Choroid plexus epithelial cell (primary cell): ENCODE measurements at places on chromosomes 2 and 18.

GRCh38 chr2:113240915-113241911, 37.5 kb downstream of the PAX8 start:
- DNase-seq, result peak; percentile 95

- DNase-seq, result no peak
These were observed 488.9 kb downstream of the RNF144A start for GRCh38 chr2:7405861-7406715.

DNA sequence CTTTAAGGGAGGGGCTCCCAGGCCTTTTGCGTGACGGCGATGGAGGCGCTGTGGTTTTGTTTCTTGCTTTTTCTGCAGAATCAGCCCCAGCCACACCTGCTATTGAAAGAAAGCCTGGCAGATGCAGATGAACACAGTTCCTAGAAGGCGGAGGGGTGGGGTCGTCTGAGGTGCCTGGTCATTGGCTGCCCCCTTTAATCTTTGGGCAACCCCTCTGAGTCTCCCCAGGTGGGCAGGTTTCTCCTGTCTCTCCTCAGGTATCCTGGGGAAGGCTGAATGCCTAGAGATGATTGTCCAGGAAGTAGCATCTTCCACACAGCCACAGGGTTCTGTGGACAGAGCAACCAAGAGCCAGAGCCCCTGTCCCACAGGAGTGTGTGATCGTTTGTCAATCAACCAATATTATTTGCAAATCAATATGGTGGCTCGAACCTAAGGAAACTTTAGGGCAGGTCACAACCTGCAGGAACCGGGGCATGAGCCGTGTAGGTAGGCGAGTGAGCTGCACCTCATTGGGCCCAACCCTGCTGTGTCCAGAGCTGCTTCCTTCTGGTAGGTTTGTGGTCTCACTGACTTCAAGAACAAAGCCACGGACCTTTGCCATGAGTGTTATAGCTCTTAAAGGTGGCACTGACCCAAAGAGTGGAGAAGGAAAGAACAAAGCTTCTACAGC, 104.3 kb downstream of the NDUFA10 start:
- no peak for DNase-seq

GRCh38 chr2:181051861-181052522, 71.6 kb downstream of the UBE2E3 start:
- no peak for DNase-seq

DNA sequence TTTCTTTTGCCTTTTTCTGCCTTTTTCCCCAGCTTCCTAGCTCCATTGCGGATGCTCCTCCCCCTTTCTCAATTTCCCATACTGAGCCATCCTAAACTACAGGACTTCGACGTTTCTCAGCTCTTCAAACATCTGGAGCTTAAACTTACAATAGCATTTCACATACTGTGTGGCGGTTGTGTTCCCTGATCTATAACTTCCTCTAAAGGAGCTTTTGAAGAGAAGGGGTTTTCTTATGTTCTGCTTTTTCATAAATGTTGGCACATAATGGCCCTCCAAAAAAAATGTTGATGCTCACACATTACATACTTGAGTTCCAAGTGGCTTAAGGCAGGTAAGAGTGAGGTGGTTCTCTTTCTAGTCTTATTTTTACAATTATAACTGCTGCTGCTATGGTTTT, 87.4 kb downstream of the RNF144A start:
- DNase-seq, result no peak

DNA sequence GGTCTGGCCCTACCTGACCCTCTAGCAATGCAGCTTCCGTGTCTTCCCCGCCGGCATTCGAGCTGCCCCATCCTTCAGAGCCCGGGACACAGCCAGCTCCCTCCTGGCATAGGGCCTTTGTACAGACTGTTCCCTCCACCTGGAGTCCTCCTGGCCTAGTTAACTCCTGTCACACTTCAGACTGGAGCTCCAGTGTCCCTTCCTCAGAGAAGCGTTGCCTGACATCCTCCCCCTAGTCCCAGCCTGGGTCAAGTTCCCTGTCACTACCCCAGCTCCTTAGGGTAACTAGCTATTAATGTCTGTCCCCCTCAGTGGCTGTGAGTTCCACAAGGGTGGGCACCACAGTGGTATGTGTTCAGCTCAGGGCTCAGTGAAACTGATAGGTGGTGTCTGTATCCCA, 45.5 kb upstream of the LOXHD1 start:
- no peak for DNase-seq

DNA sequence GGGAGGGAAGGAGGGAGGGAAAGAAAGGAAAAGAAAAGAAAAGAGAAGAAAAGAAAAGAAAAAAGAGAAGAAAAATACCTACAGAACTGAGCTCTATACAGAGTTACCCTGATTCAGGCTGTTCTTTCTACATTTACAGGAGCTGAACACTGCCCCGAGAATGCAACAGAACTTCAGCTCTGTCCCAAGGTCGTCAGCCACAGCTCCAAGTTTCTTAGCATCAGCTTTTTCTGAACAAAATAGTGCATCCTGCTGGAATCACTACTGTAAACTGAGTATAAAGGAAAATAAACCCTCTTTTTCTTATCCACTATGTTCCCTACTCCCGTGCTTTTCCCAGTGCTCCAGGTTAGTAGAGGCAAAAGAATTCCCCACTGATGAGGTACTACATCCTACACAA, 4.7 kb upstream of the PPP4R1 start:
- DNase-seq, result peak; percentile 49

GRCh38 chr18:39057423-39058064, 1491.9 kb upstream of the CELF4 start:
- DNase-seq, result peak; percentile 17

DNA sequence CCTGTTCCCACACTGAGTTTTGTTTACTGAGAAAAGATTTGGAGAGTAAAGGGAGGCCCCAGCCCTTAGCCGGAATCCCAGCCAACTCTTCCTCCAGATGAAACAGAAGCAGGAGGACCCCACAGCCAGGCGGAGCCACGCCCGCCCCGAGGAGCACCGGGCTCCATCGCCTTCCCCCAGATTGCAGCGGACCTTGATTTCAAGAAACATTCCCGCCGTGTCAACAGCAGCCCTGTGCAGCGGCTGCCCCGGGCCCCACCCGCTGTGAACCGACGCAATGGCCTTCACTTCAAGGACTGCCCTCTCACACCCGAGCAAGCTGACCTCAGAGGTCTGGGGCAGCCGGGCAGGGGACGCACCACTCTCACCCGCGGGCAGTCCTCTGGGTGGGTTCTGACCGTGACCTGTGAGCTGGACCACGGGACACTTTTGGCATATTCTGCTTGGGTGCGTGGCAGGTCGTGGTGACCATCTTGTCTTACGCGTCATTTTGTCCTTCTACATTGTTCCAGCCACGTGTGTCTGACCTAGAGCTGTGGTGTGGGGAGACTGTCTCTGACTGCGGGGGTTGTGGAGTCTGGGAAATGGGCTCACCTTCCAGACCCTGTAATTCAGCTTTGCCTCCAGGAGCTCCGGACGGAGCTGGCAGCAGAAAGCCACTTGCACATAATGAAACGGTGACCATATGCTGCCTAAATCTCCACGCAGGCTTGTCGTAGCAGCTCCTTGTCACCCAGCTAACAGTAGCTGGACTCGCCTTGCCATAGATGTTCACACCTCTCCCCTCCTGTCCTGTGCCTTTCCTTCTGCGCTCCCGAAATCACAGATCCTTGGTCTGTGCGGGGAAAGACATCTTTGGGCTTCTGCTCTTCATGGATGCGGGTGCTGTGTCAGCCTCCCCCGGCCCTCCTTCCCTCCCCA, 32.0 kb upstream of the INHBB start:
- no peak for DNase-seq

GRCh38 chr2:207676827-207677354, 34.5 kb upstream of the CCNYL1 start:
- peak; percentile 91 for DNase-seq

- no peak for DNase-seq
These were observed 227.9 kb downstream of the CDH2 start for GRCh38 chr18:27948986-27949385.

DNA sequence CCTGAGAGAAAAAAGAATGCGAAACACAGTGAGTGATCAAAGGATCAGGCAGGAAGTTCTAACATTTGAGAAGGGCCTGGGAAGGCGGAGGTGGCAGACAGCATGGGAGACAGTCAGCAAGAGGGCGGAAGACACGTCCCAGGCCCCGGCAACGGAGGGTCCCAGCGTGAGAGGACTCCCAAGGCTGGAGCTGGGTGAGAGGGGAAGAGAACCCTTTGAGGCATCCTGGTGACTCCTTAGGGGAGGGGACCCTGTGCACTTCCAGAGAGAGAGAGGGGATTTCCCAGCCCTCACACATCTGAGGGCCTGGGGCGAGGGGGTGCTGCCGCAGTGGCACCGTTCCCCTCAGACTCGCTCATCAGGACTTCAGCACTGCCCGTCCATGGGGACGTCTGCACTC, 133.4 kb downstream of the RTP5 start:
- no peak for DNase-seq

DNA sequence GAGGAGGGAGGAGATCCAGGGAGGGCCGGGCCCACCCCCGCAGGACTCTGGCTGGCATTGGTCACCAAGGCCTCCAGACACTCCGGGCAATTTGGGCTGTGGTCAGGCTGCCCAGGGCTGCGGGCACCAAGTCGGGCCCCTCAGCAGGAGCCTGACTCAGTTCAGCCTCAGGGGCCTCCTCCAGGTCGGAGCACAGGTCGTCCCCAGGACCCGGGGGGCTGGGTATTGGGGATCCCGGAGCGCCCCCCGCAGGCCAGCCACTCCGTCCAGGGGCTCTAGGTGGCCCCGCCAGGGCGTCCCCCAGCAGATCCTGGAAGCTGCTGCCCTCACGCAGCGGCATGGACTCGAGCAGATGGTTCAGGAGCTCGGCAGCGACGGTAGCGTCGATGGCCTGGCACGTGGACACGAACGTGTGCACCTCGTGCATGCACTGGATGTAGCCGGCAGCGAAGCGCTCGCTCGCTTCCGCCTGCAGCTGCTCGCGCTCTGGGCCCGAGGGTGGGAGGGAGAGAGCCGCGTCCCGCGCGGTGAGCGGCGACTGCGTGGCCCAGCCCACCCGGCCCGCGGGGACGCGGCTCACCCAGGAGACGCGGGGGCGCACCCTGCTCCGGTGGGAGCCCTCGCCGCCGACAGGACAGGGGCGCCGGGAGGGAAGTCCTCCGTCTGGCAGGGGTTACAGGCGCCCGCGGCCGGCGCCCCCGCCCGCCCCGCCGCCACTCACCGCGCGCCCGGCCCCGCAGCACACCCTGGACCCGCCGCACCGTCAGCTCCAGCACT, 884 bp downstream of the HES6 start:
- DNase-seq, result no peak

DNA sequence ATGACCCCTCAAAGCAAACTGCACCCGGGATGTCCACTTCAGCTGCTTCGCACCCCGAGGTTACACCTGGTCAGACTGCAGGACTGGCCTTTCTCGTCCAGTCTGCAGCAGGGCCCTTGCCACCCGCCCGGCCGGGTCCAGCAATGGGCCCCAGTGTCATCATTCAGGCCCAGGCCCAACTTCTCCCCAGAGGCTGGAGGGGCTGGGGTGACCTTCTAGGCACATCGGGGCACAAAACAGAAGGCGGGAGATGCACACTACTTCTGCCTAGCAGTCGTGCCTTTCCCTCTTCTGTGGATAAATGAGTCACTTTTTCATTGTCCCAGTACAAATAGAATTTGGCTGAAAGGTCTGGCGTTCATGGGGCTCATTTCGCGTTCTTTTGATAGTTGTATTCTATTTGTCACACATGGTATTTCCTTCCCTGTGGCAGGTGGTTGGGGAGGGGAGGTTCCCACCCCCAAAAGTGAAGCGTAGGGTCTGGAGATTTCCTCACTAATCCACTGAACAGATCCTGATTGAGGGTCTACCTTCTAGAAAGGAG, 56.9 kb upstream of the ID2 start:
- no peak for DNase-seq

GRCh38 chr2:239109041-239109927, 261.4 kb downstream of the TWIST2 start:
- peak; percentile 18 for DNase-seq

DNA sequence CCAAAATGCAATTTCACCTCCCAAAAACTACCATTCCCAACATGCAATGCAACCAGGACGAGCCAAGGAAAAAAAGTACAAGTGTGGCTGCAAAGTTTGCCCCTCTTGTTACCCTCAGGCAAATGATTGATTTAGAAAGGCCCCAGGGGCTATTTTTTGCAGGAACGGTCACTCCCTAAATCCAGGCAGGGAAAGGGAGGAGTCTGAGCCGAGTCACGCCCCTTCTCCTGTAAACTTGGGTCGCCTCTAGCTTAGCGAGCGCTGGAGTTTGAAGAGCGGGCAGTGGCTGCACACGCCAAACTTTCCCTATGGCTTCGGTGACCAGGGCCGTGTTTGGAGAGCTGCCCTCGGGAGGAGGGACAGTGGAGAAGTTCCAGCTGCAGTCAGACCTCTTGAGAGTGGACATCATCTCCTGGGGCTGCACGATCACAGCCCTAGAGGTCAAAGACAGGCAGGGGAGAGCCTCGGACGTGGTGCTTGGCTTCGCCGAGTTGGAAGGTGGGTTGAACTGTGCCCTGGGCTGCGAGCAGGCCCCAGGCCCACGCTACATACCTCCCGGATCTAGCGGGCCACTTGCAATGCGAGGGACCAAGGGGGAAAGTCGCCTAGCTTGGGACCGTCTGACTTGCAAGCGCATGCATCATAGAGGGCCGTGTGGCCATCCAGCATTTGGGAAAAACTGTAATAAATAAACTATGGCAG, at the start of gene GALM:
GALM (plus strand) TSS at position 261 of the 702 bp plus-strand sequence; CDS start at position 309, 48 bp downstream.
- DNase-seq, result peak; percentile 94

DNA sequence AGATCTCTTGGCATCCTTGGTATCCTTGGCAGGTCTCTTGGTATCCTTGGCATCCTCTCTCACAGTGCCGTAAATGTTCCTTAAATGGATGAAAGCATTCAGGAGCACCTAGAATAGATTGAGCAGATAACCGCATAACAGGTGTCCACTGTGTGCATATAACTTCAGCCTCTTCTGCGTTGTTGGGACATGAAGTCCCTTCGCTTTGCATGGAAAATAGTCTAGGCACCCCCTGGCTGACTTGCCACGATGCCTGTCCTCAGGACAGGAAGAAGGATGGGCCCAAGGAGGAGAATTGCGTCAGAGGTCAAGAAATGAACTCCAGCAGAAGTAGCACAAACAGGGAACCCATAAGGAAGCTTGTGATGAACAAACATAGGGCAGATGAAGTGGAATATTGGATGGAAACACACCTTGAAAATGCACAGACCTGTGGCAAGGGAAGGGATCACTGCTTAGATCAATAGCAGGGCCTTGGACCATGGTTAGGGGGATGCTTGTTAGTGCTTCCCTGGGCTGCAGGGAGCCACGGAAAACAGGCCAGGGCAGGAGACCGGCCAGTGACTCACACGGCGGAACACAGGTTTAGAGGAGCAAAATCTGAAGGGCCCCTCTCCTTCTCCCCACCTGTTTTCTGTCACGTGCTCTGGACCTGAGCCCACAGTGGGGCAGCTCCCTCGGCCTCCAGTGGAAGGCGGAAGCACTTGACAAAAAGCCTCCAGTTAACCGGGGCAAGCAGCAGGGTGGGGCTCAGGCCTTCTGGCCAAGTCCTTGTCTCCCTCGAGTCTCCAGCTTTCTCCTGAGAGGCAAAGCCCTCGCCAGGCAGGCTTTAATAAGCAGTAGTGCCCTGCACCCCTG, 99.2 kb upstream of the ASAP2 start:
- DNase-seq, result peak; percentile 53

GRCh38 chr2:136028001-136028400, 42.6 kb upstream of the DARS1 start:
- no peak for DNase-seq
